ENCODE measurements at places on chromosomes 16 and 17. TPM values are rescaled to one million over a fixed set of nuclear protein-coding genes. Genes with fewer than 3 reads are reported as not detected.

DNA sequence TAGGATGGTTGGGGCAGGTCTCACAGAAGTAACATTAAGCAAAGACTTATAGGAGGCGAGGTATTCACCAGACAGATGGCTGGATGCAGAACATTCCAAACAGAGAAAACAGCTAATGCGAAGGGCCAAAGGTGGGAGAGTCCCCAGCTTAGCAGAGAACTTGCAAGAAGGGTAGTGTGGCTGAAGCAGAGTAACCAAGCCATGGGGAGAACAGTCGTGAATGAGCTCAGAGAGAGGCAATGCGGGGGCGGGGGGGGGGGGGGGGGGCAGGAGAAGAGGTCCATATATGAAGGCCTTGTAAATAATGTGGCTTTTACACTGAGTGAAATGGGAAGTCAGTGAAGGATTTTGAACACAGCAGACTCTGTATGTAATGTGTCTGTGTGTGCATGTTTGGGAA, 81.3 kb downstream of the SMG6 start:
- DNase-seq, result no peak

GRCh38 chr17:41863074-41863848, 2.0 kb downstream of the KLHL11 start:
- DNase-seq, result no peak

The GRB2 gene
- polyA plus RNA-seq, result 100 TPM

DNA sequence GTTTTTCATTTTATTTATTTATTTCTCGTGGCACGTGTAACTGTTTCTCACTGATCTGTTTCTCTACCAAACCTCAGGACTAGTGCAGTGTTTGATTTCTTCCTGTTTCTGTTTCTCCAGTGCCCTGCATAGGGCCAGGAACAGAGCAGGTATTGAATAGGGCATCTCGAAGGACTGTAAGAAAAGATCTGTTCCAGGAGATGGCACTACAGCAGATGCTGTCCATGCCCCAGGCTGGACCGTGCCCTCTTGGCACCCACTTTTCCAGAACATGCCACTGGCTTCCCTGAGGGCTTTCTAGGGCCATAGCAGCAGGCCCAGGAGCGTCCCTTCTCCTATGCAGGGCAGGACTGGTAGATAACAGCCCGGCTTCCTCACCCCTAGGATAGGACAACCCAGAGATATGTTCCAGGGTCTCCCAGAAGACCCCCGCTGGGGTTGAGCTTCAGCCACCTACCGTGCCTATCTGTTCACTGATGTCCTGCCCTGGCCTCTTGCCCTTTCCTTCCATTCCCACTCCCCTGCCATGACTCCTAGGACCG, 4.4 kb downstream of the SNX20 start:
- no peak for DNase-seq

- no peak for DNase-seq
These were observed 562.8 kb upstream of the GOT2 start for GRCh38 chr16:59296888-59297287.

- peak; percentile 52 for DNase-seq
These were observed 1.6 kb downstream of the CTCF start for GRCh38 chr16:67563708-67564468.

The CD300E gene
- 0.10 TPM for polyA plus RNA-seq

The SMIM22 gene
- polyA plus RNA-seq, result 5.8 TPM

- DNase-seq, result no peak
These were observed 40.5 kb downstream of the BEAN1 start for GRCh38 chr16:66467611-66468010.

The ABCC6 gene
- polyA plus RNA-seq, result 23.5 TPM

The NEUROD2 gene
- 0.08 TPM for polyA plus RNA-seq

GRCh38 chr17:45751466-45751865, 32.7 kb upstream of the CRHR1 start:
- no peak for DNase-seq

The PRSS21 gene
- 0.22 TPM for polyA plus RNA-seq

DNA sequence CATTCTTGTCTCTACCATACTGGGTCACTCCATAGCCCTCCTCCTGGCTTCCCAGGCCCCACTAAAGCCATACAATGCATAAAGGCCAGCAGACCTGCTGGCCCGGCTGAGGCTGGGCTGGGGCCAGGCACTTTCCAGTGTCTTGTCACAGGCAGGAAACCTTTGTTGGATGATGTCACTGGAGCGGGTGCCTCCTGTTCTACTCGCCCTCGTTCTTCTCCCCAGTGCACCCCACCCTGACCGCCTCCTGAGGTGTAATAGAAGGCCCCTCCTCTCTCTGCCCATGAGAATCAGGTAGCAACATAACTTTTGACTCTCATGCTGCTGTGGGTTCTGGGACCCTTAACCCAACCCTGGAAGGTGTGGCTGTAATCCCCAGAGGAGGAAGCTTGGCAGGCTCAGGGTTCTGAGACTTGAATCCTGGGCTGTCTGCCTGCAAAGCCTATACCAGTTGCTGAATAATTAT, 54.2 kb upstream of the IL34 start:
- no peak for DNase-seq

- DNase-seq, result no peak
These were observed 11.3 kb downstream of the NOG start for GRCh38 chr17:56604691-56605290.

DNA sequence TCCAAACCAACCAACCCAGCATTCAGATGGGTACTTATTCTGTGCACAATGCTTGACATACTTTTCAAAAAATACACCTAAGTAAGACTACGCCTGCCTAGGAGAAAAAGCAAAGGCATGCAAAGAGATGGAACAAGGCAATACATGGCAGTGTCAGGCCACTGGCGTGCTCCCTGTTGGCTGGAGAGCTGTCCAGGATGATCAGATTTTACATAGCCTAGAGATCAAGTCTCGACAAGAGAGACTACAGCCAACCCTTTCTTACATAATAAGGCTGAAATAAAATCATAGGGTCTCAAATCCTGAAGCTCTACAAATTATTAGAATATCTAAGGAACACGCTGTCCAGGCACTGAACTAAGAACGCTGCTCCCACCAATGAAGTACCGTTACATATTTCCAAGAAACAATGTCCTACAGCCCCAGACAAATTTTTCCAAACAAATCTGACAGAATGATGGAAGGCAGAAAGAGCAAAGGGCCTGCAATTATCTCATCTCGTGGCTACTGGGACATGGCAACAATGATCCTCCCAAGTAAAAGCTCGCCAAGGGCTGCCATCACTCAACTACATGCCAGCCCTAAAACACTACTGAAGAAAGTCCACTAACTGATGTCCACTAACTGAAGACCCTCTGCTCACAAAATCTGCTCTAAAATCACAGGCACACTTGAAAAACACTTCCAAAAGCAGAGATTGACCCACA, 5.1 kb downstream of the RPS15A start:
- no peak for DNase-seq

The RNF157 gene
- 28.7 TPM for polyA plus RNA-seq

- no peak for DNase-seq
These were observed 399 bp downstream of the STX1B start for GRCh38 chr16:31009894-31010584.

GRCh38 chr17:6943406-6943805, 52.4 kb upstream of the ALOX12 start:
- no peak for DNase-seq

DNA sequence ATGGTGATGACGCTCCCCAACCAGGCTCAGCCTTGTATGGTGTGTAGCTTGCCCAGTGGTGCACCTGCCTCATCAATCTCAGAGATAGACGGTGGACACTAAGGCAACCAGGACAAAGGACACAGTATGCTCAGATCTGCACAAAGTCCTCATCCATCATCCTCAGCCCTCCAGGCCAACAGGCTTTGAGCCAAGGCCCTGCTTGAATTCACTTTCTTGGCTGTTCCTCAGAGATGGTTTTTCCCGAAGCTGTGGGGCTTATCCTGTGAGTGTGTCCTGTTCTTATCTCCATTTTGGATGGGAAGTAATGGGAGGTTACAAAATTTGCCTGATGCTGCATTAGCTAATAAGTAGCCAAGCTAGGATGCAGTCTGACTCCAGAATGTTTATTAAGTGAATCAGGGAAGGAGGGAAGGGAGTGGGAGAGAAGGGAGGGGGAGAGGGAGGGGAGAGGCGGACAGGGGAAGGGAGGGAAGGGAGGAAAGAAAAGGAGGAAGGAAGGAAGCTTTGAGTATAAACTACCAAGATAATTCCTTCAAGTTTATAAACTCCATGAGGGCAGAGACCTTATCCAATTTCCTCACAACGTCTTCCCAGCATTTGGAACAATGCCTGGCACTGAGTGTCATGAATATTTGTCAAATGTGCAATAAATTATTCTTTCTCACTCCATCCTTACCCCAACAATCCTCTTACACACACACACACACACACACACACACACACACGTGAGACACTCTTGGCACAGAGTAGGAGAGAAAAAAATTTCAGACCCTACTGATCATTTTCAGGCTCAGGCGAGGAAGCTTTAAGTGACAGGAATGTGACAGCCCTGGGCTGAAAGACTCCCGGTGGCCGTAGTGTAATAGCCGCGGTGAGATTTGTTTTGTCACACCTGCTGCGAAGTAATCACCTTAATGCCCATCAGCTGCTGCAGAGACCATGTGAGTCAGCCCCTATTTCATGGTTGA, 84.3 kb downstream of the BMERB1 start:
- peak; percentile 19 for DNase-seq

GRCh38 chr17:42900460-42901331, at the start of gene G6PC1:
Gene G6PC1 (plus strand): TSS chr17:42900799. CDS start chr17:42900877, 78 bp downstream.
- DNase-seq, result no peak

DNA sequence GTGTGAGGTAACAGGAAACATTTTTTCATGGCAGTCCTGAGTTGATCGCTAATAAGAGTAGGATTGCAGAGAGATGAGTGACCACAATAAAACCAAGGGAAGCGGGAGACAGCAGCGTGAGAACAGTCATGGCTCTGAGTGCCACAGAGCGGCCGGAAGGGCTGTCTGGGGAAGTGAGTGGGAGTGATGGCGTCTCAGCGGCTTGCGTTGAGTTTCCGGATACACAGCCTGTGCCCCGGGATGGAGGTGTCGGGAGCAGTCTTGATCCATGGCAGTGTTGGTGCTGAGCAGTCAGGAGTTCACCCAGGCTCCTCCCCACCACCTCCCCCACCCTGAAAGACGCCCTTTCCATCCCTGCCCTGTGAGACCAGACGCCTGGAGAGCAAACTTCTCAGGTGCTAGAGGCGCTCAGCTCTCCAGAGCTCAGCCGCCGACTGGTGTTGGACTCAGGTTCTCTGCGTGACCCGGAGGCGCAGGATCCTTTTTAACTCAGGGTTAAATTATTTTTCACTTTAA, 59.8 kb downstream of the BANP start:
- DNase-seq, result no peak

DNA sequence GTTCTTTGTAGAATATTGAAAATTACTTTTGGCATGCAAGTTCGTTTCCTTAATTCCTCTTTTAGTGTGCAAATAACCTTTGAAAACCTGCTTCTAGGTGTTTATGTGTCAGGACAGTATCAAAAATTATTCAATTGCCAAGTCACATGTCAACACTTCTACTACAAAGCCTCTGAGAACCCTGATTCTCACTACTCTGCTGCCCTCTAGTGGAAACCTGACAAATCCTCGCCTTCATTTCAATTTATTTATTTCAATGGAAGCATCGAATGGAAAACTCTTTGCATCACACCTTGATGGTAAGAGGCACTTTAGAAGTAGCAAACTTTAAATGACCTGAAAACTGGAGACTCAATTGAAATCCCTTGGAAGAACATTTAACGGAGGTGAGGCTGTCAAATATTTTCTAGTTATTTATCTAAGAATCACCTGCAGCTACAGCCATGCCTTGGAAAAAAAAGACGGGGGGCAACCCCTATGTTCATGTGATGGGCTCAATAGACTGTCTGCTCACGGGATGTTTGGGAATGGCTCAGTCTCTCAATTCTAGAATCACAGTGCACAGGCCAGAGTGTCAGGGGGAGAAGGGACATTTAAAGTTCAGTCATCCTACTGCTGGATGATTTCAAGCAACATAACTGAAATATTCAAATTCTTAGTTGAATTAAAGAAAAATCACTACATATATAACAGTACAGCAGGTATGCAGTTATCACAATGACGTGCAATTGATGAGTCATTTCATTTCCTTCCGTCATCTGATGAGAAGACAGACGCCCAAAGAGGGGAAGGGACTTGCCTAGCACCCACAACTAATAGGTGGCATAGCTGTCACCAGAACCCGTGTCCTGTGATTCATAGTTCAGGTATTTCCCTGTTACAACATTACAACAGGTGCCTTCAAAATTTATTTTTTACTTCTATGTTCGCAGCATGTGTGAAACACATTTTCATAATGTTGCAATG, 563.9 kb downstream of the TOX3 start:
- peak; percentile 88 for DNase-seq

GRCh38 chr16:10972819-10973464, 28.6 kb downstream of the CLEC16A start:
- no peak for DNase-seq

GRCh38 chr17:29216856-29217255, 29.8 kb upstream of the CRYBA1 start:
- no peak for DNase-seq

GRCh38 chr17:3598078-3598477, 11.1 kb downstream of the TRPV1 start:
- no peak for DNase-seq

The ERN1 gene
- polyA plus RNA-seq, result 8.7 TPM

The VMO1 gene
- 0.33 TPM for polyA plus RNA-seq

DNA sequence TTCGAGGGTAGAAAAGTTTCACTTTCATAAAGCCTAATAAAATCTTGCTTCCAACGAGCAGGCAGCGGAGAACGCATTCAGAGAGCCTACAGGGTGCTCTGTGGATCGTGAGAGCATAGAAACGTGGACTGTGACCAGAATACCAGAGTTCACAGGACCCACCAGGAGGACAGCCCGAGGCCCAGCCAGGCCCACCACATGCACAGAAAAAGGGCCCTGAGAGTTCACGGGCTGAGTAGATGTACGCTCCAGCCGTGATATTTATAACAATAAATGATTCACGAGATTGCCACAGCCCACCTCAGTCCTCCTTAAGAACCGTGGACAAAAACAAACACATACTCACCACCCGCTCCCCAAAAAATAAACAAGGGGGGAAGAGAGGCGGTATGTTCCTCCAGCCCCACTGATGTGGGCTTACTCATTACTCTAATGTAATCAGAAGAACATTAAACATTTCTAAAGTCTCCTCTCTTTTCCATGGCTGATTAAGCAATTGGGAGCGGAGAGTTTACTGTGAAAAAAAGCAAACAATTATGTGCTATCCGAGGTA, 207.2 kb downstream of the C16orf78 start:
- no peak for DNase-seq

The SAP30BP gene
- polyA plus RNA-seq, result 102 TPM

The NPIPA5 gene
- polyA plus RNA-seq, result 49.4 TPM

DNA sequence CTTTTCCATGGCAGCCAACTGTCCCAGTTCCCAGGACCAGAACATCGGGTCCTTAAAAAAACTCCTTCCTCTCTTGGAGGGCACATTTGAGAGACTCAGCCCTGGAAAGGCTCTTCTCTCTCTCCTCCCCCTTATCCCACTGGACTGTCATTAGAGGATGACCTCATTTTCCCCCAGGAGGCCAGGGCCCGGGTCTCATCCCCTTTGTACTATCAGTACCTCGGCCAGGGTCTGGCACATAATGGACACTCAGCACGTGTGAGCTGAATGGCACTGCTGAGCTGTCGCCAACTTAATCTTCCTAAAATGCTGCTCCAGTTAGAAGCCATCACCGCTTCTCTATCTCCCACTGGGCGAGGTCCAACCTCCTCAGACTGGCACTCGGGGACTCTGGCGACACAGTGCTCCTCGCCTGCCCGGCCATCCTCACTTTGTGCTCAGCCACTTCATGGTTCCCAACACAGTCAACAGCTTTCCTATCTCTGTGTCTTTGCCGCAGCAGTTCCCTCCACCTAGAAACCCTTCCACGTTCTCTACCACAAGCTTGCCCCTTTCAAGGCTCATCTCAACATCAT, 3.6 kb upstream of the RHBDL3 start:
- DNase-seq, result no peak

The KRTAP4-1 gene
- polyA plus RNA-seq, result not detected
